Stimulated activated CD4-positive, alpha-beta T cell treated with anti-CD3 and anti-CD28 coated beads, Interleukin-4, amount 100 ng/mL, for 4 hours (primary cell): ENCODE measurements at places on chromosomes 6 and 20.

DNA sequence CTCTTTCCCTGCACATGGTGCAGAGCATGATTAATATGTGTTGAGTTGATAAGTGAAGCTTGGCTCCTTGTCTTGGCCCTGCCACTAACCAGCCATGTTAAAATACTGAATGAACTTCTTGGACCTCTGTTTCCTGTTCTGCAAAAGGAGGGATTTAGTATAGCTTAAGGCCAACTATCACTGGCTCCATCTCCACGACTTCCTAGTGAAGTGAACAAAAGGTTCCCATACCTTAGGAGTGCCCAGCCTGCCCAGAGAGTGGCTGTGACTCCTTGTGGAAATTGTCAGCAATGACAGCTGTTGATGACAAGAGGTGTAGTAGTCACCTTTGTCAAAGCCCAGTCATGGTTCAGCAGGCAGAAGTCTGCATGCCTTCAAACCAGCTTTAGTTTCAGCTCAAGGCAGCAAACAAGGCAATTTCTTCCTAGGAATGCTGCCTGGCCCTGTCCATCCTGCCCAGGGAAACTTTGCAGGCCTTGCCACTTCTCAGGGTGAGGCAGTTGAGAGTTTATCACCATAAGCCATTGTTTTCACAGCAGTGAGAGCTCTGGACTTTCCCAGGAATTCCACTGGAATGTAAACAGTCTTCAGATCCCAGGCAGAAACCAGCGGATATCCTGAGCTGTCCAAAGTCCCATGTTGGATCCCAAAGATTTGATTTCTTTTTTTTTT is 169.7 kb upstream of the TNFAIP3 start:
- no peak for DNase-seq

DNA sequence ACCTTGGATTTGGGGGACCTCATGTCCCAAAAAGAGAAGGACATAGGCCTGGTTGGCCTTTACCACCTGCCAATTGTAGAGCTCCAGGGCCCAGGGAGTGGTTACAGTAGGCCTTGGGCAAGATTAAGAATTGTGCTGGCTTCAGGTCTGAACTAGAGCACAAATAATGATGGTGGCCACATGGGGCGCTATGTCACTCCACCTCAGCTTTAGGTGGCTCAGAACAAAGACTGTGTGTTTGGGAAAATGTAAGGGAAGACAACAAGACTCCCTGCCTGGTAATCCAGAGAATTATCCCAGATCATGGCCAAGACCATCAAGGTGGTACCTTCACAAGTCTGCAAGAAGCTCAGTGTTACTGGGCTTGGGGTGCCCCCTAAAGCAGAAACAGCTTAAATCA is 224.9 kb upstream of the OPRM1 start:
- no peak for DNase-seq

DNA sequence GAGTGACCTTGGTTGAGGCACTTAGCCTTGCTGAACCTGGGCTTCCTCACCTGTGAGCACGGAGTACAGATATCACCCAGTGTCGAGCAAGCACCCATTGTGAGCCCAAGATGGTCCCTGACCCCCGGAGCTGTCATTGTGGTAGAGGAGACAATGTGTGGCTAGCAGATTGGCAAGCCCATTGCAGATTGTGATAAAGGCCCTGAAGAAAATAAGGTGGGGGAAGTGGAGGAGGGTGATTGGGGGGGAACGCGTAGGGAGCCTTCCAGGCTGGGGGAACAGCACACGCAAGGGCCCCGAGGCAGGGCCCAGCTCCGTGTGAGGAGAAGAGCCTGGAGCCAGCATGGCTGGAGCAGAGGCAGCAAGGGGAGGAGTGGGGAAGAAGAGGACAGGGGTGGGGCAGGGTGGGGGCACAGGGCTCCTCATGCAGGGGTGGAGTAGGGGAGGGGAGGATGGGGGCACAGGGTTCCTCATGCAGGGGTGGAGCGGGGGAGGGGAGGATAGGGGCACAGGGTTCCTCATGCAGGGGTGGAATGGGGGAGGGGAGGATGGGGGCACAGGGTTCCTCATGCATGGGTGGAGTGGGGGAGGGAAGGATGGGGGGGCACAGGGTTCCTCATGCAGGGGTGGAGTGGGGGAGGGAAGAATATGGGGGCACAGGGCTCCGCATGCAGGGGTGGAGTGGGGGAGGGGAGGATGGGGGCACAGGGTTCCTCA is 7.0 kb downstream of the CEBPB start:
- DNase-seq = no peak

- no peak for DNase-seq
These were observed 4.6 kb upstream of the TXNDC5 start for GRCh38 chr6:7914991-7915789.

DNA sequence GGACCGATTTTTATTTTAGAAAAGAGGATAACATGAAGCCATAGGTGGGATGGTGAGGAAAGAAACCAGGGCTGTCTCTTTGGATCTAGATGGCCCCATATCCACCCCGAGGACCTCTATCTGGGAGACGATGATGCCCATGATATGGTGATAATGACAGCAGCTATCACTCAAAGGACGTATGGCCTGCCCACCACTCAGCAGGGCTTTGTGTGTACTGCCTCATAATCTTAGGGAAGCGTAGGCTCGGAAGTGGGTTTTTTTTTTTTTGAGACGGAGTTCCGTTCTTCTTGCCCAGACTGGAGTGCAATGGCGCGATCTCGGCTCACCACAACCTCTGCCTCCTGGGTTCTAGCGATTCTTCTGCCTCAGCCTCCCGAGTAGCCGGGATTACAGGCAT is 8.2 kb upstream of the TAF8 start:
- no peak for DNase-seq

- no peak for DNase-seq
These were observed 192.4 kb downstream of the SLC24A3 start for GRCh38 chr20:19404826-19405225.

DNA sequence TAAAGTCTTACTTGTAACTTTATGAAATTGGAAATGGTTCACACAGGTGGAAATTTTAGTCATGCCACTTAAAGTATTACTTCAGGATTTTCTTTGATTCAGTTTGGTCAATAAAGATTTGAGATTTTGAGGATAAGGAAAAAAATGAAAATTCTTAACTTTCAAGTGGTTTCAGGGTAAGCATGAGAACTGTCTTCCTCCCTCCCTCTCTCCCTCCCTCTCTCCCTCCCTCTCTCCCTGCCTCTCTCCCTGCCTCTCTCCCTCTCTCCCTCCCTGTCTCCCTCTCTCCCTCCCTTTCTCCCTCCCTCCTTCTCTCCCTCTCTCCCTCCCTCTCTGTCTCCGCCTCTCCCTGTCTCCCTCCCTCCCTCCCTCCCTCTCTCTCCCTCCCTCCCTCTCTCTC is 36.9 kb downstream of the L3MBTL3 start:
- DNase-seq = no peak

DNA sequence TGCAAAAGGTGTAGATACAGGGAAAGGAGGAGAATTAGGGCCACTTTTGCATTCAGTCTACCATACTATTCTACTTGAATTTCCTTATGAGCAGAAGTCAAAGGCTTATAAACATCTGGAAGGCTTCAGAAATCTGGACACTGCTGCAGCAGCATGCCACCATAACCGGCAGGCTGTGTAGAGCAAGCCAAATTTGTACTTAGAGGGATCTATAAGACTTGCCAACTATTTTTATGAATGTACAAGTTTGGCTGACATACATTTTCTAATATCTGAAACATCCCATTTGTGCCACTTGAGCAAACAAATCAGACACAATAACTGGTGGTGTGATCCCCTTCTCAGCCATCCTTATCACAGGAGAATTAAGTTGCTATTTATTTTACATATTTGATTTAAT is 14.0 kb upstream of the PLCB1 start:
- DNase-seq = no peak

- DNase-seq = no peak
These were observed 80.5 kb downstream of the SMLR1 start for GRCh38 chr6:130907687-130908086.

DNA sequence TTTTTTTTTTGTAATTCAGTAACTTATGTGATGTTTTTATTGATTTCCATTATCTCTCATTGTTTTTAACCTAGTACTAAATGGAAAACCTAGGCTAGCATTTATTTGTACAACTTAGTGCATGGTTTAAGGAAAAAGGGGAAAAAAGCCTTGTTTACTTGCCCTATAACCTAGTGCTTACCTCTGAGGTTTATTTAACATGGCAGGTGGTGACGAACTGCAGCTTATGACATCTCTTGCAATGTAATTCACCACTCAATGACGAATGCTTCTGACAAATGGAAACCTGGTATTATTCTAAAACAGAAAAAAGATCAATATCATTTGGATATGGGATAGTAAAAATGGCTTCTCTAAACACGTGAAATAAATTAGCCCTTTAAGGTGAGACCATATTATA is 618.6 kb upstream of the FLRT3 start:
- DNase-seq = no peak

DNA sequence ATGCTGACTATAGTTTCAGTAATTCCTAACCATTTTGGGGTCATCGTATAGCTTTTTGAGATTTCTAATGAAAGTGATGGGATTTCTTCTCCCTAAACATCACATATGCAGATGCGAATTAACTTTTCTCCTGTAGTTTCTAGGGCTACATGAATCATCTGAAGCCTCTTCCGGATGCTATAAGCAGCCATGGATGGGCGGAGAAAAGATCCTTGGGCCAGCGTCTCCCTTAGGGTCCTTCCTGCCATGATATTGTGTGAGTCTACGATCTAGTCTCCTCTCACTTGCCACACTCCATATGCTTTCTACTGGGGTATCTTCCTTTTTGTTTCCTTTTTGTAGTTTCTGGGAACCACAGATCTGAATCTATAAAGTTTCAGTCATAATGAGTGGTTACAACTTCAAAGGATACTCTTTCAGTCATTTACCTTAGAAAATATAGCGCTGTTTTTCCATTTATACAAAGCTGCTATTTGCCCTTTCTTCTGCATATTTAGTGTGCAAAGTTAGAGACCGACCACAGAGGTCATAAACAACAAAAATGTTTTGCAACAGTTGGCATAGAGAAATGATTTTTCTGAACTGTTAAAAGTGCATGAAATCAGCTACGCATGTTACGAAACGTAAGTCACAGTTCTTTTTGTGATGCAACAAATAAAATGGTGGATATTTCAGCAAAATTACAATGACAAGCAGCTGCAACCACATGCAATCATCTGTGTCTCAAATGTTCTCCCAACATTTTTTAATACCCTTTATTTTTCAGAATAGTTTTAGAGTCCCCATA is 396.2 kb upstream of the SLC35B3 start:
- DNase-seq = no peak

DNA sequence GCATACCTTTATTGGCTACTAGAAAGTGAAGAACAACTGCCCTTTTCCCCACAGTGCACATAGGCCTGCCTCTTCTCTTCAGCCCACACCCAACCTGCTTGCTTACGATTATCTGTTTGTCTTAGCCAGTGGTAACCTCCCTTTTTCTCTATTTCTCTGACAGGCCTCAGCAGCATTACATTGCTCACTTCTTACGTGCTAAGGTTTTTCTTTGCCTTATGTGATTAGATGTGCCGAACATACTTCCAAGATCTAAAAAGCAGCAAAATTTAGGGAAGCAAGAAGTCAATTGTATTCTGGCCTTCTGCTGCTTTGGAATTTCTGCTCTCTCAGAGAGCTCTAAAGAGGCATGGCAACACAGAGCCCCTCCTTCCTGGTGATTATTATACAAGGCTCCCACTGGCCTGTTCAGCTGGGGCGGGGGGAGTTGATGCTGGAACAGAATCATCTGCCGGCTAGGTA is 7.0 kb downstream of the B4GALT5 start:
- DNase-seq = no peak

GRCh38 chr20:9051508-9051907 is 17.4 kb upstream of the PLCB4 start:
- DNase-seq = no peak

- no peak for DNase-seq
These were observed 155.6 kb downstream of the OGFRL1 start for GRCh38 chr6:71444222-71444621.

GRCh38 chr6:100338090-100338489 is 126.6 kb downstream of the SIM1 start:
- DNase-seq = no peak

DNA sequence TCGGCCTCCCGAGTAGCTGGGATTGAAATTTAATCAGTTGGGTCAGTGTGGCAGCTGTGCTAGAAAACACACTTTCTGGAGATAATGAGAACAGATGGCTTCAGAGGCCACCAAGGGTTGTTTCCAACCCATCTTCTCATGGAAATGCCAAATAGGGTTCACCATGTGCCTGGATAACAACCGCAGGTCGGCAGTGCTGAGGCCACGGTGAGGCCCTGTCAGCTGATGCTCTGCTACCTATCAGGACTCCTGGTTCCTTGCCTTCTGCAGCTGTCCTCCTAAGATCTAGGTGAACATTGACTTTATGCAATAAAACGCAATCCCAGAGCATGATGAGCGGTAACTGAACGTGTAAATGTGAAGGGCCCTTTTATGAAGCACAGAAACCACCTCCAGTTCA is 139.3 kb upstream of the SNX9 start:
- no peak for DNase-seq

- no peak for DNase-seq
These were observed 7.9 kb upstream of the TREM1 start for GRCh38 chr6:41294214-41294872.

DNA sequence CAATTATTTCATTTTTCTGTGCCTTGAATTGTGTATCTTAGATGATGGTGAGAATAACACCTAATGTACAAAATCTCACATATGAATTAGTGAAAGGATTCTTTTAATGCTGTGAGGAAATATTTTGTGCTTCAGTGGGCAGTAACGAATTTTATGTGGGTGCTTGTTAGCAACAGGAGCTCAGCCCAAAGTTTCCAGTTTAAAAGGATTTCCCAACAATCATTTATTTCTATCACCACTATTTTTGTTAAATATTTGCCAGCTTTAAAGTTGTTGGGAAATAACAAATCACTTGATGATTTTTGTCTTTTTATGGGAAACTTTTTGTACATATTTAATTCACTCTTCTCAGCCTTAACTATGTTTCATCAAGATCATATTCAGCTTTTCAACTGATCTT is 111.8 kb downstream of the QKI start:
- DNase-seq = no peak

GRCh38 chr20:61937963-61938838 is 127.5 kb downstream of the TAF4 start:
- no peak for DNase-seq

DNA sequence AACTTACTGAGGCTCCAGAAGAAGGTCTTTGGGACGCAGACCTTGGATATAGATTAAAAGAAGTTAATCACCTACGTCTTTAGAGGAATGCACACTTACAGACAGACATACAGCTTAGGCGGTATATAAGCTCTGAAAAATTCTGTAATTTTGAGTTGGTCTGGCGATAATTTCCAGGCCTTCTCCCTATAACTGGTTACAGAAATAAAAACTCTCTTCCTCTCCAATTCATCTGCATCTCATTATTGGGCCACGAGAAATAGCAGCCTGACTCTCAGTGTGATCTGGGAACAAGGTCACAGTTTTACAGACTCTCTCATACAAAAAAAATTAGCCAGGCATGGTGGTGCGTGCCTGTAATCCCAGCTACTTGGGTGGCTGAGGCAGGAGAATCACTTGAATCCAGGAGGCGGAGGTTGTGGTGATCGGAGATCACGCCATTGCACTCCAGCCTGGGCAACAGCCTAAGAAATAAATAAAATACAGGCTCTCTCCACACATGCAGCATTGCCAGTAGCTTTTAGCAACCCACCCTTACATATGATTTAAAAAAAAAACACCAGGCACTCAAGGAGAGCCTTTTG is 4.7 kb downstream of the ZBTB24 start:
- DNase-seq = no peak

GRCh38 chr20:25220021-25220730 is 24.7 kb downstream of the ENTPD6 start:
- DNase-seq = no peak
